ENCODE measurements at places on chromosomes 7 and 10. TPM values are rescaled to one million over a fixed set of nuclear protein-coding genes. Genes with fewer than 3 reads are reported as not detected.

Gene GIMAP5
- total RNA-seq: not detected

Gene ADD3
- total RNA-seq: 14.1 TPM

Gene RET
- not detected for total RNA-seq

Gene SPDYE2
- not detected for total RNA-seq

Gene HABP2
- total RNA-seq: not detected

Gene PLPP4
- total RNA-seq: 13.4 TPM

Gene LRGUK
- total RNA-seq: not detected

Gene GNAT3
- total RNA-seq: not detected

Gene NME8
- not detected for total RNA-seq

Gene ADAM22
- not detected for total RNA-seq

Gene HTRA1
- total RNA-seq: 40.8 TPM

Gene C10orf105
- not detected for total RNA-seq

Gene STAM
- 13.6 TPM for total RNA-seq

Gene LRRC4
- total RNA-seq: not detected

Gene ELN
- total RNA-seq: not detected

Gene ARL4A
- total RNA-seq: 66.5 TPM

Gene EBF3
- total RNA-seq: 3.1 TPM

Gene ANKRD61
- total RNA-seq: not detected

Gene TCAF2
- 0.72 TPM for total RNA-seq

Gene MXI1
- total RNA-seq: 13.0 TPM

Gene MUC3A
- total RNA-seq: not detected

Gene ST8SIA6
- total RNA-seq: not detected

Gene NKX6-2
- not detected for total RNA-seq

Gene SLC25A40
- 15.3 TPM for total RNA-seq

Gene LDB3
- not detected for total RNA-seq

Gene CD36
- not detected for total RNA-seq

Gene RASSF4
- 0.26 TPM for total RNA-seq

Gene VSTM4
- 1.7 TPM for total RNA-seq

Gene SPDYE6
- not detected for total RNA-seq

Gene WIPF3
- total RNA-seq: not detected

Gene IDI1
- 96.2 TPM for total RNA-seq

Gene TAS2R4
- total RNA-seq: not detected

Gene SPDYE9
- total RNA-seq: not detected

Gene CFAP43
- total RNA-seq: 0.89 TPM

Gene CYP2E1
- 0.99 TPM for total RNA-seq

Gene LIPJ
- total RNA-seq: not detected

Gene SMKR1
- 0.56 TPM for total RNA-seq

Gene ANKRD26
- 4.3 TPM for total RNA-seq

Gene MICU1
- 49.8 TPM for total RNA-seq

Gene CHAT
- total RNA-seq: not detected

Gene SP8
- 1.5 TPM for total RNA-seq

Gene SEMA3C
- total RNA-seq: 31.2 TPM

Gene KIAA1549
- 0.57 TPM for total RNA-seq

Gene CCDC172
- total RNA-seq: not detected

Gene DIP2C
- total RNA-seq: 10.7 TPM

Gene PBLD
- total RNA-seq: 2.5 TPM

Gene PNLIPRP3
- not detected for total RNA-seq

Gene CTBP2
- 58.1 TPM for total RNA-seq

Gene CNPY1
- not detected for total RNA-seq

Gene CCAR1
- total RNA-seq: 26.5 TPM

Gene ACSM6
- not detected for total RNA-seq
